ENCODE measurements at places on chromosomes 12 and 14.
A peak's percentile ranks its signal among the peaks of the same experiment; 100 is the strongest.

DNA sequence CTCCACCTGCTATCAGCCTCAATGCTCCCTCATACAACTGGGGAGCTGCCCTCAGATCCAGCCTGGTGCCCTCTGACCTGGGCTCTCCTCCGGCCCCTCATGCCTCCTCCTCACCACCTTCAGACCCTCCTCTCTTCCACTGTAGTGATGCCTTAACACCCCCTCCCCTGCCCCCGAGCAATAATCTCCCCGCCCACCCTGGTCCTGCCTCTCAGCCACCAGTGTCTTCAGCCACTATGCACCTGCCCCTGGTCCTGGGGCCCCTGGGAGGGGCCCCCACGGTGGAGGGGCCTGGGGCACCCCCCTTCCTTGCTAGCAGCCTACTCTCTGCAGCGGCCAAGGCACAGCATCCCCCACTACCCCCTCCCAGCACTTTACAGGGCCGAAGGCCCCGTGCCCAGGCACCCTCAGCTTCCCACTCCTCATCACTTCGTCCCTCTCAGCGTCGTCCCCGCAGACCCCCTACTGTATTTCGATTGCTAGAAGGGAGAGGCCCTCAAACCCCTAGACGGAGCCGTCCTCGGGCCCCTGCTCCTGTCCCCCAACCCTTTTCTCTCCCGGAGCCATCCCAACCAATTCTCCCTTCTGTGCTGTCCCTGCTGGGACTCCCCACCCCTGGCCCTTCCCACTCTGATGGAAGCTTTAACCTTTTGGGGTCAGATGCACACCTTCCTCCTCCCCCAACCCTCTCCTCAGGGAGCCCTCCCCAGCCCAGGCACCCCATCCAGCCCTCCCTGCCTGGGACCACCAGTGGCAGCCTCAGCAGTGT, 3.2 kb downstream of the MBD6 start:
- no peak for DNase-seq

DNA sequence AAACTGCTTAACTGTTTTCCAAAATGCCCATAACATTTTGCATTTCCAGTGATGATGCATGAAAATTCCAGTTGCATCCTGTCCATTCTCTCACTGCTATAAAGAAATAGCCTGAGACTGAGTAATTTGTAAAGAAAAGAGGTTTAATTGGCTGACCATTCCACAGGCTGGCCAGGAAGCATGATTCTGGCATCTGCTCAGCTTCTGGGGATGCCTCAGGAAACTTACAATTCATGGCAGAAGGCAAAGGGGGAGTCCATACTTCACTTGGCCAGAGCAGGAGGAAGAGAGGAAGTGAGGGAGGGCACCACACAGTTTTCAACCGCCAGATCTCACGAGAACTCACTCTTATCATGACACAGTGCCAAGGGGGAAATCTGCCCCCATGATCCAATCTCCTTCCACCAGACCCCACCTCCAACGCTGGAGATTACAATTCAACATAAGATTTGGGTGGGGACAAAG, 18.2 kb upstream of the CLEC2D start:
- peak; percentile 72 for DNase-seq

- DNase-seq, result no peak
These were observed 18.9 kb downstream of the CCND2 start for GRCh38 chr12:4292341-4293073.

DNA sequence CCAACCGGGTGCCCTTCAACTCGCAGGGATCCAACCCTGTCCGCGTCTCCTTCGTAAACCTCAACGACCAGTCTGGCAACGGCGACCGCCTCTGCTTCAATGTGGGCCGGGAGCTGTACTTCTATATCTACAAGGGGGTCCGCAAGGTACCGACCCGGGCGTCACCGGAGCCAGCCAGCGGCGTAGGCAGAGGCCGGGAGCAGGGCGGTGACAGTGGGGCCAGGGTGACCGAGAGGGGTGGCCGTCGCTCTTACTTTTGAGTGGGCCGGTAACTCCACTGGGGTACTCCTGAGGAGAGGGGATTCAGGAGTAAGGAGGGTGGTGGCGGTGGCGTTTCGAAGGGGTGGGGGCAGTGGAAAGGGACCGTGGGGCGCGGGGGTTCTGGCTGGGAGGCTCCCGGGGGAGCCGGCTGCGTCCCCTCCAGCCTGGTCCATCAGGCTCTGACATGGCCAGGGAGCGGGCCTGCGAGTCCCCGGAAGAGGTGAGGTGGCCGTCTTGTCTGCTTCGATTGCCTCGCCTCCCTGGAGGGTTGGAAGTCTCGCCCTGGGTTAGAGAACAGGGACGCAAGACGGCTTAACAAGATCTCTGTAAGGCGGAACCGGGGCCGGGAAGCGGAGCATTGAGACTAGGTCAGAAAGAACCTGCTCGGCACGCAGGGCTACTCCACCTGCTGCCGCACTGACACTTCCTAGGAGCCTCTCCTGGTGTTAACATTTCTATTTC, 491 bp downstream of the WDR20 start:
- DNase-seq, result peak; percentile 30

GRCh38 chr12:16622338-16622737, 16.4 kb upstream of the LMO3 start:
- DNase-seq, result no peak

DNA sequence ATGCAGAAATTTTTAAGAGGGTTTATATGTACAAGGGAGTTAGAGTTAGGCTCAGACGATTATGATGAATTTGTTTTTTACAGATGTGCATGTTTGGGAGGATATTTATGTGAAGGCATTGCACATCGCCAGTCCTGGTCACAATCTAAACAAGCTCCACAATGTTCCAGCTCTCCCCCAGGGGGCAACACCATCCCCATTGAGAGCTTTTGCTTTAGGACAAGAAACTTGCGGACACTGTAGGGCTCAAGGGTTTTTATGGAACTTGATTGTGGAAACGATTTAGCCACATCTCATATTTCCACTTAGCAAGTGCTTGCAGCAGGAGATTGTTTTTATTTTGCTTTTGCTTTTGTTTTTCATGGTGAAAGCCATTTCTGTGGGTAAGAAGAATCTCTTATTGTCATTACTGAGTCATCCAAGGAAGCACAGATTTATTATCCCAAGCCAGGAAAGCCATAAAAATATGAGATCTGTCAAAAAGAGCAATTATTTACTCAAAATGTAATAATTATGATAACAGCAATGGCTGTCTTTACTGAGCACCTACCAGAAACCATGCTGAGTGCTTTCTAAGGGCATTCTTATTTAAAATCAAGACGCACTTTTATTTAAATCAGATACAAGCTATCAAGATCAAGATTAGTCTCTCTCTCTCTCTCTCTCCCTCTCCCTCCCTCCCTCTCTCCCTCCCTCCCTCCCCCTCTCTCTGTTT, 276.7 kb upstream of the SRRM4 start:
- no peak for DNase-seq

DNA sequence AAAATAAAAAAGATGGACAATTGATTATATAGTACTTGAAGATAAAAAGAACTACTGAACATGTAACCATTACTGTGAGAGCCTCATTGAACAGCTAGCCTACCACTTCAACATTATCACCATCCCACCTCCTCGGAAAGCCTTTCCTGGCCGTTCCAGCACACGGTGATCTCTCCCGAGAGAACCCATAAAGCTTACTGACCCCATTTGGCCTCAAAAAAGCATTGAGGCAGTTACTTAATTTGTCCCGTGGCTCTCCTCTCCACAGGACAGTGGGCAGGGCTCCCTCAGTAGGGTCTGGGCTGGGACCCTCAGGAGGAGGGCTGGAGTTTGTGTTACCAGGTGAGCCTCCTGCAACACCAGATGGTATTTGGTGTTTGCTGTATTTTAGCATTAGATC, 55.8 kb downstream of the RAB35 start:
- no peak for DNase-seq
